ENCODE measurements at places on chromosomes 1 and 21.

DNA sequence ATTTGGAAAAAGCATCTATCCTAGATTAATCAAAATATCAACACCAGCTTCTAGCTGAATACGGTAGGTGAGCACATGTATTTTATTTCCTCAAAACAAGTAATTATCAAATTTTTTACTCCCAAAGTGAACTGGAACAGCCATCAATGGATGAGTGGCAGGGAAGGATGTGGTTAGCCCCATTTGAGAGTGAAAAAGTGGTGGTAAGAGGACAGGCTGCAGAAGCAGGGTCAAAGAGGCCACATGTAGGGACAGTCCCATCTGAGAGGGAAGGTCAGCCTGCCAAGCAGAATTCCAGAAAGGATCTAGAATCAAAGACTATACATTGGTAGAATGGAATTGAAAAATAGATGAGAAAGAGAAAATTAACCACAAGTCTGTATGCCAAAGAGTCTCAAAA is 163.8 kb downstream of the SMYD3 start:
- no peak for DNase-seq

DNA sequence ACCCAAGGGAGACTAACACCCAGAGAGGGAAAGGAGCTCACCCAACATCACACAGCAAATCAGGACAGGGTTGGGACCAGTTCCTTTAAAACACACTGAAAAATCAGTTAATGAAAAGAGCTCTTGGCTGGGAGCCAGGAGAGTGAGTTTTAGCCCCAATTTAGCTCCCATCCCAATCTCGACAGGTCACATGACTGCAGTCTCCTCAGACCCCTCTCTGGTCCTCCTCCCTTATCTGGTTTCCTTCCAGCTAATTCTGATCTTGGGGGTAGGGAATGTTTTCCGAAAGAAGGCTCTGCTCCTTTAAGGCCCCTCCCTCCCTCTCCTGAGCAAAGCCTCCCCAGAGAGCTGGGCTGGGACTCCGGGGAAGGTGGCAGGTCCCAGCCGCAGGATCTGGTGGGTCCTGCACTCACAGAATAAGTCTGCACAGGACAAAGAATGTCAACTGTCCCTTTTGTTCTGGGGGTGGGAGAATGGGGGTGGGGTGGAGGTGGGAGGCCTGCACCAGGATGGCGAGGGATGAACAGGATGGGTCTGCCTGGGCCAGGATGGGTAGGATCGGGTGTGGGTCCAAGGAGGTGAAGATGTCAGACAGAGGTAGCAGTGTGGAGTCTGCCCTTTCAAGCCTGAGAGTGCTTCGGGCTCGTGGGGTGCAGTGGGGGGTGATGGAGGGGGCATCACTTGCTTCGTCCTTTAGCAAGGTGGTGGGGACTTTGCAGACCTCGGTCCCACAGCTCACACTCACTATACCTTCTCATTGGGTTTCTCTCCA is 57.3 kb upstream of the SSBP3 start:
- peak; percentile 46 for DNase-seq

DNA sequence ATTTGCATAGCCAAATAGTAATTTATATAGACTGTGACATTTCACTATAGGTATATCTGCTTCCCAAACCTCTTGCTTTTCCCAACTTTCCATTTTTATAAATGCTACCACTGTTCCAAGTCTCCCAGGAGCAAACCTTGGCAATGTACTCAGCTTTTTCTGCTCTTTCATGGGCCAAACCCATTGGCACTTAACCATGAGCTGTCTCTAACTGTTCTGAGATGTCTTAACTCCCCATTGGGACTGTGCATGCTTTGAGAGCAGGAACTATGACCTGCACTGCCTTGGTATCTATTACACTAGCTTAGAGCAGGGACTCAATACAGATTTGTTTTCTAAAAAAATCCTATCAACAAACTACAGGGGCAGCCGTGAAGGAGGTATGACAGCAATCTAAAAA is 22.5 kb upstream of the KHDRBS1 start:
- DNase-seq = no peak

GRCh38 chr1:205809942-205810345 is 3.1 kb downstream of the SLC41A1 start:
- DNase-seq = no peak

GRCh38 chr1:52179073-52179472 is 37.2 kb downstream of the ZFYVE9 start:
- DNase-seq = no peak

DNA sequence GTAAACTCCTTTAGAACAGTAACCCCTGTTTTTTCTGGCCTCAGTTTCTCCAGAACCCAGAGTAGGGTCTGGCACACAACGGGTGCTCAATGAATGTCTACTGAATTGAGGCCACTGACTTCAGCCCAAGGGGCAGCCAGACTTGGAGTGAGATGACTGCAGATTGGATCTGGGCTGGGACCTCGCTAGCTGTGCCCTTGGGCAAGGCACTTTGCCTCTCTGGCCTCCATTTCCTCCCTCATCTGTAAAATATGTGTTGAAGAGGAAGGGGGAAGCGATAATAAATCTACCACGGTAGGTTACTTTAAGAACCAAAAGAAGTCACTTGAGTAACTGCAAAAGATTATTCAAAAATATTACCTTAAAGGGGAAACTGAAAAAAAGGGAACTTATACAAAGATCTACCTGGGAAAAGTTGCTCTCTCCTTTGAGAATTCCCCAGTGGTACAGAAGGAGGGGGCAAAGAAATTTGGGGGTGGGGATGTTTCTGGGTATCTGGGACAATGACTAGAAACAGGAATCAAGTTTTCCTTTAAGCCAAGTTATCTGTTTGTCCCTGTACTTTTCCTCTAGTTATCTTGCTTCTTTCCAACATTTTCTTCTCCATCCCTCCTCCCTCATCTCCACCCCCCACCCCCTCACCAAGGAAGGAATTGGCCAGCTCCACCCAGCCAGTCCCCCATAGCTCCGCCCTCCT is 394 bp upstream of the GRHL3 start:
- DNase-seq = no peak

GRCh38 chr1:101190441-101190840 is 46.4 kb upstream of the S1PR1 start:
- DNase-seq = peak; percentile 27

GRCh38 chr1:147757015-147757990 is 3.1 kb downstream of the GJA5 start:
- DNase-seq = no peak

GRCh38 chr1:85282424-85282823 is 6.0 kb upstream of the BCL10 start:
- no peak for DNase-seq

DNA sequence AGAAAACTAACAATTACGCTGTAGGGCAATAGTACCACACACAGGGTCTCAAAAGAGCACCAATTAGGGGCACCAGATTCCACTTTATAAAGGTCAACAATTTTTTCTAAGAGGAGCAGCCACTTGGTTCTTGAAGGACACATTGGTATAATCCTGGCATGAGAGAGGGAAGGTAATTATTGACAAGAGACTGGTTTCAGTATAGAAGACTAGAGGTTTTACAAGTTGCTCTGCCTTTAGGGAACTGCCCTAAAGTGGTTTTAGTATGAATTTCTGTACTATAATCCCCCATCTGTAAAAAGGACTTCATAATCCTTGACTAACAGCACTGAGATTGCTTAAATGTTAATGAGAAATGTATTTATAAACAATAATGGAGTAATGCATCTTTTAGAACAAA is 648.5 kb upstream of the PTBP2 start:
- DNase-seq = no peak

- DNase-seq = no peak
These were observed 13.5 kb upstream of the CHI3L1 start for GRCh38 chr1:203199816-203200571.

GRCh38 chr1:157056269-157056668 is 10.7 kb upstream of the ARHGEF11 start:
- DNase-seq = no peak

- DNase-seq = peak; percentile 86
These were observed 33.3 kb downstream of the RCC2 start for GRCh38 chr1:17405898-17406759.

GRCh38 chr1:23473037-23473800 is 10.8 kb downstream of the ASAP3 start:
- DNase-seq = no peak

DNA sequence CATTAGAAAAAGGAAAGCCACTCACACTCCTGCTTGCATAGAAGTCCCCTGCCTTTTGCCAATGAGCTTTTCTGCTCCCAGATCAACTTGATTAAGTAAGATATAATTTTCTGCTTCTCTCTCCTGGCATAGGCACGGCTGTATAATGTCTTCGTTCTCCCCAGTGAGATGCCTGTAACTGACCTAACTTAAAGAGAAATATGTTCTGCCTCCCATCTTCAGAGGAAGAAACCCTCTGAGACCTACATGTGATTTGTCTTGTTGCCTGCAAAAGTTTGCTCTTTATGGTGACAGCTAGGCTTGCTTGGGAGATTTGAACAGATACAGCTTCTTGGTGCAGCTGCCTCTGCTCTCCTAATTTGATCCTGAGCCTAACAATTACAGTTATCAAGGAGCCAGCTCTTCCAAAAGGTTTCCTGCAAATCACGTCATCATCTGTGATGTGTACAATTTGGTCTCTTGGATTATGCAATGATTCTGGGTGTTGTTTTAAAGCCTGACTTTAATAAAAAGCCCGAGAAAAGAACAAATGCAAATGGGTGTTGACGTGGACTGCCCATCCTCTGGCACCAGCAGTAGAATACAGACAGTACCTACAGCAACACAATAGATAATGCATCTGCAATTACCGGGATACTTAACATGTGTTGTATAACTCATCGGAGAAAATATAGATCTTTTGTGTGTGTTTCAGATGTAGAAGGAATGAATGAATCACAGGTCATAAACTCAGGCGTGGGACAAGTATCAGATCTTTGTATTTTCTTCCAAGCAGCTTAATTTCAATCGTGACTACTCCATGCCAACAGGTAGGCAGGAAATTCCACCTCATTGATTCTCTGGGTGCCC is 76.2 kb upstream of the KAZN start:
- DNase-seq = no peak

DNA sequence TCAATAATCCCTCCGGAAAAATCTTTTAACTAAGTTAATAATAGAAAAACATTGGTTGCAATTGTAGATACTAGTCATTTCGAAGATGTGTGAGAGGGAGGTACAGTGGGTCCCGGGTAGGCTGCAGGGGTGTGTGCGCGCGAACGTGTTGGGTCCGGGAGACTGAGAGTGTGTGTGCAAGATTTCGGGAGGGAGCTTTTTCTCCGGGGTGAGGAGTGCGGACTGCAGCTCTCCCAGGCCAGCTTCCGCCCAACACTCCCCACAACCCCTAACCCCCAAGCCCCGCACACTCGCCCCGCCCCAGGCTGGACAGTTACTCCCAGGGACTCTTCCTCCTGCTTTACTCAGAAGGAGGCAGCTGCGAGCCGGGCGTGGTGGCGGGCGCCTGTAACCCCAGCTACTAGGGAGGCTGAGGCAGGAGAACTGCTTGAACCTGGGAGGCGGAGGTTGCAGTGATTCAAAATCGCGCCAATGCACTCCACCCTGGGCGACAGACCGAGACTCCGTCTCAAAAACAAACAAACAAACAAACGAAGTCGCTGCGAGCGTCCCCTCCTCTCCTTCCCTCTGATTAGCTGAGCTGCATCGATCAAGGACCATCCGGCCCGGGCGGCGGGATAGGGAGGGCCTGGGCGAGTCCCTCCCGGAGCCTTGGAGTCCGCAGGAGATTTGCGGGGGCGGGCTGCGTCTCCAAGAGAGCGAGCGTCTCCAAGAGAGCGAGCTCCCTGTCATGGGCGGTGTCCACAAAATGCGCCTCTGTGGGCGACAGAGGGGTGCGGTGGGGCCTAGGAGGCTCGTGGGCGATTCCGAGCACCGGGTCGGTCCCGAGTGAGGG is 28.3 kb upstream of the PPM1J start:
- peak; percentile 56 for DNase-seq

DNA sequence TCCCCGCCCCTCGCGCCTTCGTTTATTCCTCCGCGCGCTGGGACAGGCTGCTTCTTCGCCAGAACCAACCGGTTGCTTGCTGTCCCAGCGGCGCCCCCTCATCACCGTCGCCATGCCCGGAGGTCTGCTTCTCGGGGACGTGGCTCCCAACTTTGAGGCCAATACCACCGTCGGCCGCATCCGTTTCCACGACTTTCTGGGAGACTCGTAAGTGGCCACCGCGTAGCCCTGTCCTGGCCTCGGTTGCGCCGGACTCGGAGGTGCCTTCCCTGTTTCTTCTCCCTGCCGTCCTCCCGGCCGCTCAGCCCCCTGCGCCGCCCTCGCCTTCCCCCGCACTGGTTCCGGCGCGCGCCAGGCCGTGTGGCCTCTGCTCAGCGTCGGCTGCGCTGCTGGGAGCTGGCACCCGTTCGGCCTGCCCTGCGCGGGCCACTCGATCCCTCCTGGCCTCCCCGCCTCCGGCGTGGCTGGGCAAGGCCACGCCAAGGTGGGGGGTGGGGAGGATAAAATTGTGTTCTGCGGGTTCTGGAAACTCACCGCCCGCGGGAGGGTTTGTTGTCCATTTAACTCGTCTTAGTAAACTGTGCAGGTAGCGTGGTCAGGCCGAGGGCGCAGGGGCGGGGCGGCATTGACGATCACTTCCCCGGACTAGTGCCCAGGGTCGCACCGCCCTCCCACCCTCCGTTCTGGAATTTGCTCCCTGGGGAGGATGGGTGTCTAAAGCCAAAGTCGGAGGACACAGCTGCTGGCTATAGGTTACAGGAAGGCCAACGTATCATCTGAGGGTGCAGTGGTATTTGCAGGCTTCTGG is at the start of gene PRDX6:
PRDX6 (plus strand) TSS at position 50 of the 808 bp plus-strand sequence; CDS start at position 113, 63 bp downstream.
- peak; percentile 93 for DNase-seq

GRCh38 chr21:44582055-44582454 is 1.7 kb upstream of the KRTAP10-5 start:
- no peak for DNase-seq
